ENCODE measurements at places on chromosomes 1 and 21.
A peak's percentile ranks its signal among the peaks of the same experiment; 100 is the strongest.

DNA sequence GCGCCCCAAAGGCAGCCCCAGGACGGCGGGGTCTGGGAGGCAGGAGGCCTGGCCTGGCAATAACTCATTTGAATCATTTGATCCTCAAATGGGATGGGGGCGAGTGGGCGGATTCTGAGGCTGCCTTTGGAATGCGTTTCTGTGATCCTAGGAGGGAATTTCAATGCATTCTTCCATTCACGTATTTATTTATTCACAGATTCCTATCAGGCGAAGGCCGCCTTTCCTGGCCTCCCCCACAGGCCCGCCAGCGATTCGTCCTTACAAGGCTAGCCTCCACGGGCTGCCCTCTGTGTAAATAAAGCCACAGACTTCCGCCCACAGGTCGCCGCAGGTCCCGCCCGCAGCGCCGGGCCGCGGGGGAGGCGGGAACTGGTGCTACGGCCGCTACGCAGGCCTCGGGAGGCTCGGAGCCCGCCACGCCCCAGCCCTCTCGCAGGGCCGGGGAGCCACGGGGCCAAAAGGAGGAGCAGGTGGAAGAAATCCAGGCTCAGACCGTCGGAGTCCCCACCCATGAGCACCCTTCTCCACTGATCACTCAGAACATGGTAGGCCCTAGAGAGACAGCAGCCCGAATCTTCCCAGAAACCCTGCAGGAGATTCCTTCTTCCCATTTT, 31.3 kb upstream of the JUN start:
- H3K4me1 ChIP-seq = peaks cover 29% of the 10 kb centered on the region
- peak; percentile 89 for DNase-seq
- H3K4me3 ChIP-seq = peak overlapping the region; percentile 78
- H3K27ac ChIP-seq = peak overlapping the region; percentile 91
- peaks cover 7% of the 10 kb centered on the region for H3K36me3 ChIP-seq
- no peaks in the 10 kb centered on the region for H3K27me3 ChIP-seq

GRCh38 chr1:194268839-194269238, 1082.4 kb upstream of the B3GALT2 start:
- H3K36me3 ChIP-seq = no peaks in the 10 kb centered on the region
- DNase-seq = peak; percentile 22
- no peak overlapping the region for H3K27ac ChIP-seq
- no peaks in the 10 kb centered on the region for H3K4me1 ChIP-seq
- H3K27me3 ChIP-seq = no peaks in the 10 kb centered on the region

DNA sequence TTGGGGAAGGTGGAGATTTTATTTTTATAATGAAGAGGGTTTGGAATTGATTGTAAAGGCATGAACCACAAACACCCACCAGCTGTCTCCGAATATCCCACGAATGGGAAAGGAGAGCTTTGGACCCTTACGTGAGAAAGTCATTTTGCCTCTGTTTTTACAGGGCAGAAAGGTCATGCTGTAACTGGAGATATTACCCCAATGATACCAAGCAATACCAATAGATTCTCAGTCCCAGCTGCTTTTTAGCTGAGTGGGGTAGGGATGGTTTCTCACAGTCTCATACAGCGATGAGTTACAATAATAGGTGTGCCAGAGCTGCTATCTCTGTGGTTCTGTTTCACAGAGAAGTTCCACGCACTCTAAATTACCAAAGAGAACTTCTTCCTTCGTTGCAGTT, 8.8 kb upstream of the F3 start:
- no peaks in the 10 kb centered on the region for H3K27me3 ChIP-seq
- no peak overlapping the region for H3K4me3 ChIP-seq
- H3K36me3 ChIP-seq = no peaks in the 10 kb centered on the region
- no peak for DNase-seq
- peaks cover 20% of the 10 kb centered on the region for H3K4me1 ChIP-seq
- H3K27ac ChIP-seq = no peak overlapping the region

- no peaks in the 10 kb centered on the region for H3K36me3 ChIP-seq
- peaks cover 13% of the 10 kb centered on the region for H3K4me1 ChIP-seq
- H3K4me3 ChIP-seq = no peak overlapping the region
- DNase-seq = no peak
Observed at GRCh38 chr1:207282058-207282457, 39.4 kb upstream of the CD55 start.

- peak overlapping the region; percentile 44 for H3K27ac ChIP-seq
- no peak overlapping the region for H3K4me3 ChIP-seq
- H3K4me1 ChIP-seq = peaks cover 21% of the 10 kb centered on the region
- H3K27me3 ChIP-seq = no peaks in the 10 kb centered on the region
- peaks cover 7% of the 10 kb centered on the region for H3K36me3 ChIP-seq
- no peak for DNase-seq
Observed at GRCh38 chr1:212309967-212310366, 24.8 kb downstream of the PPP2R5A start.

DNA sequence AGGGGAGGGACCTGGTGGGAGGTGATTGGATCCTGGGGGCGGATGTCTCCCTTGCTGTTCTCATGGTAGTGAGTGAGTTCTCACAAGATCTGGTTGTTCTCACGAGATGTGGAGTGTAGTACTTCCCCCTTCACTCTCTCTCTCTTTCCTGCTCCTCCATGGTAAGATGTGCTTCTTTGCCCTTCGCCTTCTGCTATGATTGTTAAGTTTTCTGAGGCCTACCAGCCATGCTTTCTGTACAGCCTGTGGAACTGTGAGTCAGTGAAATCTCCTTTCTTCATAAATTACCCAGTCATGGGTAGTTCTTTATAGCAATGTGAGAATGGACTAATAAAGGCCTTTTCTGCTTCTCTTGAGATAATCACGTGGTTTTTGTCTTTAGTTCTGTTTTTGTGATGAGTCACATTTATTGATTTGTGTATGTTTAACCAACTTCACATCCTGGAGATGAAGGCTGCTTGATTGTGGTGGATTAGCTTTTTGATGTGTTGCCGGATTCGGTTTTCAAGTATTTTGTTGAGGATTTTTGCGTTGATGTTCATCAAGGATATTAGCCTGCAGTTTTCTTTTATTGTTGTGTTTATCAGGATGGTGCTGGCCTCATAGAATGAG, 45.5 kb downstream of the RABGAP1L start:
- no peak overlapping the region for H3K27ac ChIP-seq
- no peak for DNase-seq
- no peaks in the 10 kb centered on the region for H3K27me3 ChIP-seq

- H3K4me1 ChIP-seq = peaks cover 5% of the 10 kb centered on the region
- no peaks in the 10 kb centered on the region for H3K27me3 ChIP-seq
- H3K36me3 ChIP-seq = no peaks in the 10 kb centered on the region
Observed at GRCh38 chr1:159835356-159835755, 8.7 kb downstream of the SLAMF8 start.

GRCh38 chr1:192884241-192884640, 75.4 kb downstream of the RGS2 start:
- H3K27ac ChIP-seq = peak overlapping the region; percentile 16
- no peaks in the 10 kb centered on the region for H3K27me3 ChIP-seq
- DNase-seq = no peak
- H3K4me3 ChIP-seq = no peak overlapping the region

DNA sequence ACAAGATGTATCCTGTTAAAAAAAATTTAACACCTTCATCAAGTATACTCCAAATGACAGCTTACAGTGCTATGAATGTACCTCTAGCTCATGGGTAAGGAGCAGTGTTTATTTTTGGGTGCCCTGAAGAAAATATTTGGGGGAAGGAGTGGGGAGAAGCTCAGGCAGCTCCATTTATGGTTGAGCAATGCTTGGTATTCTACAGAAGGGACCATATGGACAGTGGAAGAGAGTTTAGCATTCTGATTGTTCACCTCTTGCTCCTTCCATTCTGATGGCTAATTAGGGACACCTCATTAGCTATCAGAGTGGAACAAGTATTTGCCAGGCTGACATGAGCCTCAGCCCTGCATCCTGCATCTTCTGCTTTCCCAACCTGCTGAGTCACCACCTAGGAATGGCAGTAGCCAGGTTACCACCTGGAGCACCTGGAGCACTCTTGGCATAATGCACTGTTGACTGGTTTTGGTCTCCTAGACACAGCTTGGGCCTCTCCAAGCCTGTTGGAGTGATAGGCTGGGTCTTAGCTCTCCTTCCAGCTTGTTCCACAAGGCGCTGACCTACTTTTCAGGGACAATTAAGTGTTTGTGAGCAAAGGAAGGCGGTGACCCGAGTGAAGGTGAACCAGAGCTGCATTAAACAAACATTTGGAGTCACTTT, 62.0 kb upstream of the MACF1 start:
- H3K4me1 ChIP-seq = peaks cover 36% of the 10 kb centered on the region
- H3K27me3 ChIP-seq = no peaks in the 10 kb centered on the region
- DNase-seq = peak; percentile 87
- H3K36me3 ChIP-seq = no peaks in the 10 kb centered on the region
- peak overlapping the region; percentile 49 for H3K27ac ChIP-seq

DNA sequence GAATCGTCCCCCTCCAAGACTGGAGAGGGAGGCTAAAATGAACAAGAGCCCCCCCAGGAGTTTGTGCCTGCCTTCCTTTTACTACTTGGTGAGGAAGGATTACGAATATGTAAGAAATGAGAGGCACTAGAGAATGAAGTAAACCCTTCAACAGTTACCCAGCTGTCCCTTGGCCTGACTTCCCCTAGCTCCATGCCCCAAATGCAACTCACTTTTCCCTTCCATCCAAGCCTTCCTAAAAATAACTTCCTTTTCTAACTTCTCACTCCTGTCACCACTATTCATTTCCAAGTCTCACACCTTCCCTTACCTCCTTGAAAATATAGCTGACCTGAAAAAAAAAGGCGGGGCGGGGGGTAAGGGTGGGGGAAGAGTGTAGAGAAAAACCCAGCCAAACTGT, 96.6 kb upstream of the HNRNPU start:
- no peaks in the 10 kb centered on the region for H3K27me3 ChIP-seq
- no peaks in the 10 kb centered on the region for H3K36me3 ChIP-seq
- DNase-seq = no peak

DNA sequence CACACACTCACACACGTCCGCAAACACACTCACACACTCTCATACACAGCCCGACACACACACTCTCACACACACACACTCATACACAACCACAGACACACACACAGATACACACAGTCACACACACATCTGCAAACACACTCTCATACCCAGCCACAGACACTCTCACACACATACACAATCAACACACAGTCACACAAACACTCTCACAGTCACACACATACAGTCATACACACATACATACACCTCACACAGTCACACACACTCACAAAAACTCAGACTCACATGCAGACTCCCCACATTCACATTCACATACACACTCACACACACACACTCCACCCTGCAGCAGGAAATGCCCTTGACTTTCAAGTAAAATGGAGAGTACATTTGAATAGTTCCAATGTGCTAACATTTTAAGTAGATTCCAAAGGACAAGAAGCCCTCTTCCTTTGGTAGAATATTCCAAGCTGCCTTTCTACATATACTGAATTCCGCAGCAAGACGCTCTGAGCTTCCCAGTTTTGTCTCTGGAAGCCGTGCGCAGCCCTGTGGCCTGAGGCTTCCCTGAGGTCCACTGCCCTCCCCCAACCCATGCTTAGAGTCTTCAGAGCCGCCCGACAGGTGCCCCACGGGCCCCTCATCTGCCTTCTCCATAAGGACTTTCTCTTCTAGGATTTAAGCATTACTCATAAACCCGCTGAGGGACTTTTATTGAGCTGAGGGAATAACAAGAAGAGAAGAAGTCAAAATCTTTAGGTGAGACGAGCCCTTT, 9.7 kb downstream of the BATF3 start:
- H3K36me3 ChIP-seq = no peaks in the 10 kb centered on the region
- H3K27ac ChIP-seq = no peak overlapping the region
- H3K27me3 ChIP-seq = peaks cover 17% of the 10 kb centered on the region
- no peaks in the 10 kb centered on the region for H3K4me1 ChIP-seq
- DNase-seq = no peak
- no peak overlapping the region for H3K4me3 ChIP-seq

DNA sequence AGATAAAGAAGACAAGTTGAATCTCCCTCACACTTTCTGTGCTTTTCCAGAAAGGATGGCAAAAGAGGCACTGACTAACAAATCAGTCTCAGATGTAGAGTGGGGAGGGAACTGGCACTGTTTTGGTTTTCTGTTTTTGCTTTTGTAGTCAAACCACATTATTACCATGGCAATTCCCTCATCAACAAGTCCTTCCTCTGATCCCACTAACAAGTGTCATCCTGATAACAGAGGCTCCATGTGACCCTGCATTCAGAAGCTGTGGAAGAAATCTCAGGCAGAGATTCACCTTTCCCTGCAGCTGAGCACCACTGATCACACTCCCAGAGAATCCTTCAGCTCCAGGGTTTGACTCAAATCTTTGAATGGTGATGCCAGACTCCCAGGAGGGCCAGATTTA, 203.4 kb downstream of the TNR start:
- H3K27ac ChIP-seq = no peak overlapping the region
- H3K4me3 ChIP-seq = no peak overlapping the region
- H3K4me1 ChIP-seq = peaks cover 15% of the 10 kb centered on the region
- H3K27me3 ChIP-seq = no peaks in the 10 kb centered on the region

GRCh38 chr1:156577550-156577949, 2.0 kb upstream of the TTC24 start:
- peaks cover 7% of the 10 kb centered on the region for H3K4me1 ChIP-seq
- H3K36me3 ChIP-seq = no peaks in the 10 kb centered on the region
- no peak overlapping the region for H3K27ac ChIP-seq
- H3K27me3 ChIP-seq = peaks cover 11% of the 10 kb centered on the region
- no peak for DNase-seq

GRCh38 chr1:107851418-107851817, 113.6 kb downstream of the VAV3 start:
- H3K27me3 ChIP-seq = peaks cover 10% of the 10 kb centered on the region
- no peak overlapping the region for H3K27ac ChIP-seq

- H3K27me3 ChIP-seq = no peaks in the 10 kb centered on the region
- H3K36me3 ChIP-seq = no peaks in the 10 kb centered on the region
- peaks cover 16% of the 10 kb centered on the region for H3K4me1 ChIP-seq
- DNase-seq = no peak
Observed at GRCh38 chr1:226776975-226777374, 37.9 kb upstream of the ITPKB start.

DNA sequence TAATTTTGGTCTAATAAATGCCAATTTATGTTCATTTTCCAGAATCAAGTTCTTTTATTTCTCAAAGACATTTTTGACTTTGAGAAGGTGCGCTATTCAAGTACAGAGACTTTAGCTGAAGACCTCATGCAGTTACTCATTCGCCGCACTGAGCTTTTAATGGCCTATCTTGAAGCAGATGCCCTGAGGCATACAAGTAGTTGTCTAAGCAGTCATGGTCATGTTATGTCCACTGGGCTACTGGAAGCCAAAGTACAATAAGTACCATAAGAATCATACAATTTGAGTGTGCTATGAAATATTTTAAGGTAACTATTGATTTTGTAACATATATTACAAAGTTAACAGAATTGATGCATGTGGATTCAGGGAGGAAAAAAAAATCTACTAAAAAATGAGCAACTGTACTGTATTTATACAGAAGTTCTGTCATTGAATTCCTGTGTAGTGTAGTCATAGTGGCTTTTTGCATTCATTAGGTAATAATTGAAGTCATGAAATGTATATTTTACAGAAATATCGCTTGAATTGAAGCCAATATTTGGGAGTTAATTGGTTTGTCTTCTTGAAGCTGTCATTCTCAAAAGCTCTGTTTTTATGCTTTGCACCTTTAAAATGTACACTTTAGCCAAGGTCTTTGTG, 13.5 kb upstream of the NEXN start:
- H3K4me1 ChIP-seq = peaks cover 5% of the 10 kb centered on the region
- H3K36me3 ChIP-seq = no peaks in the 10 kb centered on the region
- no peaks in the 10 kb centered on the region for H3K27me3 ChIP-seq
- H3K27ac ChIP-seq = peak overlapping the region; percentile 59
- no peak overlapping the region for H3K4me3 ChIP-seq

All from MCF 10A (cell line).